ENCODE measurements at places on chromosomes 2 and 18.

DNA sequence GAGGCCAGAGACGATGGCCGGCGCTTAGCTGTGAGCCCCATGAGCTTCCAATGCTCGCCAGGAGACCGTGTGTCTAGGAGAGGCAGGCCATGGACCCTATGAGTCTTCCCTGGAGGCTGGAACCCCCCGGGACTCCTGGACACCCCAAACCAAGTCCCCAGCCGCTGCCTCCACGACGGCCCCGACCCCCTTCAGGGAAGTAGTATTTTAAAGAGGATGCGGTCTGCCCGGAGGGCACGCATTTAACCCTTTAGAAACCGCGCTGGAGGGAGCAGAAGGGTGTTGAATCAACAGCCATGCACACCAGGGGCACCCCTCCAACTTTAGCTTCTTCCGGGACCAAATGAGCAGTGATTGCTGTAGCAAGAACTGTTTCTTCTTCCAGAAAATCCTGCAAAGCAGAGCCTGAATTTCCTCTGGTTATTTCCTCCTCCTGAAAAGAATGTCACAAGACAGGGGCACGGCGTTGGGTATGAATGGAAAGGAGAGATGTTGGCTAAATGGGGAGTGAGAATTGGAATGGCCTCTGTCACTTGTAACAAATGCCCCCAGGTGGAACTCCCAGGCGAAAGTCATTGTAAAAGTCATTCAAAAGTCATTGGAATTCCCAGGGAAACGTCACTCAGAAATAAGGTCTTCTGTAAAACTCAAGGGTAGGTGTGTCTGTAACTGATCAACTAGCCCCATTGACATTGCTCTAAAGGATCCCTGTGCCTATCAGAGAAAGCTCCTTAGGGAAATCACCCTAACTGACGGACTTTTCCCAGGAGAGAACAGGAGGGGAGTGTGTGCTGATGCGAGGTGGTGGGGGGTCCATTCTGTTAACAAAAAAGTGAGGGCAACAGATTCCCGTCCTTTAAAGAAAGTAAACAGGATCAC, 5.8 kb upstream of the GBX2 start:
- no peak for DNase-seq

DNA sequence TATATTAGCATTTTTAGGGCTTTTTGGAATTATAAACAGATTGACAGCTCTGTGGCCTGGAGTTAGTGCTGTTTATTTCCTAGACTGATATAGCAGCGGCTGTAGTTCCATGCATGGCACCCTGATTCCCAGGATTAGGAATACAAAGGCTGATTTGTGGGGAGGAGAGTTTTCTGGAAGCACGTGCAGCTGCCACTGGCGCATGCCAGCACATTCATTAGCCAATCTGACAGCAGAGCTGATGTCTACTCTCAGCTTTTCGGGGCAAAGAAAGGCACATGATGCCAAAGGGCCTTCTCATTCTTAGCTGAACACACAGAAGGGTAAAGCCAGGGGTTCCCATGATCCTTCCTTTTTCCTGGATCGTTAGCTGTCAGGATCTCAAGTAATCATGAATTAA, 45.7 kb upstream of the RAPH1 start:
- DNase-seq, result no peak

- no peak for DNase-seq
Measured at GRCh38 chr2:158969162-158969714, 798 bp downstream of the TANC1 start.

- no peak for DNase-seq
Measured at GRCh38 chr2:65232636-65233035, 5.0 kb downstream of the ACTR2 start.

DNA sequence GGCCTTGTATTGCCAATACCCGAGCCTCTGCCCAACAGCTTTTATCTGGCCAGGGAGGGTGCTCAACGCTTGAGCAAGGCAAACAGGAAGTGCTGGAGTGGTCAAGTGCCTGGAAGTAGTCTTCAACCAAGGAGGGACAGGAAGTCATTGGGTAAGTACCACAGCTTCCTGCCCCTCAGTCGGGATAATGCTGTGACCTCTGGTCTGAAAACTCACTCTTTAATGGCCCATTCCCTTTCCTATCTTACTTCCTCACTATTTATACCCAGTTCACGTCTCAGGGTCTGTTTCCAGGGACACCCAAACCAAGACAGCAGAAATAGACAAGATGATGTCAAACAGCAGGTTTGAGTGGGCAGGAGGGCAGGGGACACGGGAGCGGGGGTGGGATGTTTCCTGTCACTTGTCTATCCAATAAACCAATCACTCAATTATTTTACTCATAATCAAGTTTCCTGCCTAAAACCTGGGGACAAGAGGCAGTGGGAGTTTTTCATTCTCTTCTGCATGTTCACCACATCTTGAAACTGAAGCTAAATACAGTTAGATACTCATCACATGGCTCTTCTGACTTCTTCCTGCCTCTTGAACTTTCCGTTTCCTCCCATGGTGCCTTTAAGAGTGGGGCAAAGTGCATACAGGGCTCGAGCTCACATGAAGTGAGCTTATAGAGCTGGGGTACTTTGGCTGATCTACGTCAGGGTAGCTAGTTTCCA, 68.9 kb upstream of the CAB39 start:
- no peak for DNase-seq

- DNase-seq, result no peak
Measured at GRCh38 chr18:34647251-34647650, 62.8 kb upstream of the DTNA start.

- no peak for DNase-seq
Measured at GRCh38 chr2:97998431-97999005, 2.8 kb upstream of the TMEM131 start.

All from hematopoietic multipotent progenitor cell treated with erythropoietin and hydrocortisone succinate and interleukin-3 and kit ligand, for 17 days (in vitro differentiated cells).